Erythroblast (primary cell): ENCODE measurements at places on chromosomes 6 and 20.

DNA sequence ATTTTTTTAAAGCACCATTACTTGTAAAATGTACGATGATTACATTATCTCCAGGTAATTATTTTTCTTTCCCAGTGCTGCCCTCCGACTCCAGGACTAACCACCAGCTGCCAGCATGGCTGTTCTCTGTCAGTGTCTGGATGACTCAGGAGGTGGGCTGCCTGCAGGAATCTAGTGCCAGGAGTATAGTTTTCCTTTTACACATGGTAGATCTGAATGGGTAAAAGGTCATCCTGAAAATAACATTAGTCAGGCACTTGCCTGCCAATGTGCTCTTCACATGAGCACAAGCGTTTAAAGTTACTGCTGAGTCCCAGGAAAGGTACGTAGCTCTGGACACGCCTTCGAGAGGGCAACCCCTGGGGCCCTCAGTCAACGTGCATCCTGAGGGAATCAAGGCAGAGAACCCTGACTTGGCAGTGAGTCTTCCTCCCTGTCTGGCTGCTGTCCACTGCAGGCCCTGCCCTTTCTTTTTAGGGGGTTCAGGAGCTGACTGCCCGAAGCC lies 2.4 kb downstream of the DYNLT1 start:
- no peak for DNase-seq

GRCh38 chr6:108982154-108983113 lies 112.2 kb downstream of the SESN1 start:
- no peak for DNase-seq

GRCh38 chr6:130041594-130041993 lies 23.2 kb downstream of the L3MBTL3 start:
- DNase-seq, result no peak

- DNase-seq, result no peak
Measured at GRCh38 chr20:59575653-59576052, 28.7 kb upstream of the PHACTR3 start.

- no peak for DNase-seq
Measured at GRCh38 chr20:62561182-62561581, 81.1 kb upstream of the SLCO4A1 start.

DNA sequence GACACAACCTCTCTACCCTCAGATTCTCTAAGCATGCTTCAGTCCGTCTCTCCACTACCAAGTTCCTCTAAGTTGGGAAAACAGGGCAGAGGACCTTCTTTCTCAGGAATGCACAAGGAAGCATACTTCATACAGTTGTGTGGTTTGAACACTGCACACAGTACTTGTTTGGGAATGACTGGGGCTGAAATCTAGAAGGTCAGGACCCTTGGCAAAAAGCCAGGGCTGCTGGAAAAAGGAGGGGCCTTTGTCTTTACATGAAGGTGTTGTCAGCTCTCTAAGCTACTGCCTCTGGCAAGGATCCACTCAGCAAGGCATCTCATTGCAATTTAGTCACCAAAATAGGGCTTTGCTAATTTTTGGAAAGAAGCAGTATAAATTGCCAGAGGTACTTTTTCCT lies 20.7 kb upstream of the HEY2 start:
- no peak for DNase-seq

- DNase-seq, result peak; percentile 79
Measured at GRCh38 chr6:15266423-15266996, 20.6 kb downstream of the JARID2 start.

DNA sequence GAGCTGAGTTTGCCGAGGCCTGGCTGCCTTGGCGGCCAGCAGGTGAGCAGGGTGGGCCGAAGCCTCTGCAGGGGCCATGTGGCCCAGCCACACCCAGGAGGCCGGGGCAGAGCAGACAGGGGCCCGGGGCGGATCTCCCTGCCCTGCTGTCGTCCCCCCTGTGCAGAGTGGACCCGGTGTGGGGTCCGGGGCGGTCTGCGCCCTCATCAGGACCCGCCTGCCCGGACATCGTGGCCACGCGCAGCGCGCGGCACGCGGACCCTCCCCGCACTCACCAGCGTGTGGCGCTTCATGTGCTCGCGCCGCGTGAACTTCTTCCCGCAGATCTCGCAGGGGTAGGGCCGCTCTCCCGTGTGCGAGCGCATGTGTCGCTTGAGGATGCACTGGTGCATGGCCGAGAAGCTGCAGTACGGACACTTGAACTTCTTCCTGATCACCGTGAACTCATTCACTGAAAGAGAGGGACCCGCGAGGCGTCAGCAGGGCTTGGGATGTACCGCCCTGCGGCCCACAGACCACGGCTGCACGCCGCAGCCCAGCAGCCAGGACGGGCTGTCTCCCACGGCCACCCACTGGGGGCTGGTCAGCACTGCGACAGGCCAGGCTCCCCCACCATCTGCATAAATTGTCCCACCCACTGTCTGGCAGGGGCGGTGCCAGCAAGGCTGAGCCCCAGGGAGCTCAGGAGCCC lies 13.0 kb downstream of the SLC2A4RG start:
- no peak for DNase-seq

DNA sequence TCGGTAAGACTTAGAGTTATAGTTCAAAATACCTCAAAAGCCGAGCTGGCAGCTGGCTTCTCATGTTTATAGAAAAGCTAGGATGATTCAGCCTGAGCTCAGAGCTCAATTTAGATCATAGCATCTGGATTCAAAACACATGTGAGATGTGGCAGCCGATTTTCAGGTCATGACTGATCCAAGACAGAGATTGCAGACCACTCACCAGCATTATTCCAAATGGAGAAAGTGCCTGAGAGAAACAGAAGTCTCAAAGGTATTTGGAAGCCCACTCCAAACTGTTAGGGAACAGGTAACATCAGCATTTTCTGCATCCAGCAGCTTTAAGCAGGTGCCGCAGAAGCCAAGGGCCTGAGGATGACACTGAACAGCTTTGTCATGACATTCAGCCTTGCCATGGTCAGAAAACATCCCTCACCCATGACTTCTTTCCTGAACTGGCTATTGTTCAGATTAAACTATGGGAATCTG lies 102.2 kb downstream of the BACH2 start:
- DNase-seq, result no peak

- DNase-seq, result peak; percentile 52
Measured at GRCh38 chr6:135181333-135182070, 394 bp downstream of the MYB start.

- DNase-seq, result no peak
Measured at GRCh38 chr6:44842616-44843015, 455.1 kb downstream of the CDC5L start.

- DNase-seq, result no peak
Measured at GRCh38 chr20:6040958-6041807, 12.7 kb downstream of the LRRN4 start.

DNA sequence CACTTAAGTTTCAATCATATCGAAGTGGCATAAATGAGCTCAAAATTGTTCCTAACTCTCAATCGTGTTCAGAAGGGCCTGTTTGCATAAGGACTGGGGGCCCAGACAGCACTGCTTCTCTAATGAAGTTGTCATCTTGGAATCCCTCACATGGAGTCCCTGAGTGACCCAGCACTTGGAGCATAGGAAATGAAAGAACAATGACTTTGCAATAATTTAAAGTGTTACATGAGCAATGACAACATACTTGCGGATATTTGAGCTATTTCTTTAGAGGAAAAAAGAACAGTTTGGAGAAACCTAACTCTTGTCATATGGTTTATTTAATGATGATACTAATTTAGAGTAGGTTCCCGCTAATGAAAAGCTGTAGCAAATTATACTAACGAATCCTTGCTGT lies 239.9 kb downstream of the TSHZ2 start:
- DNase-seq, result no peak

GRCh38 chr6:15987569-15987968 lies 141.3 kb upstream of the MYLIP start:
- DNase-seq, result no peak

- no peak for DNase-seq
Measured at GRCh38 chr20:17956099-17956685, 12.4 kb downstream of the SNX5 start.

DNA sequence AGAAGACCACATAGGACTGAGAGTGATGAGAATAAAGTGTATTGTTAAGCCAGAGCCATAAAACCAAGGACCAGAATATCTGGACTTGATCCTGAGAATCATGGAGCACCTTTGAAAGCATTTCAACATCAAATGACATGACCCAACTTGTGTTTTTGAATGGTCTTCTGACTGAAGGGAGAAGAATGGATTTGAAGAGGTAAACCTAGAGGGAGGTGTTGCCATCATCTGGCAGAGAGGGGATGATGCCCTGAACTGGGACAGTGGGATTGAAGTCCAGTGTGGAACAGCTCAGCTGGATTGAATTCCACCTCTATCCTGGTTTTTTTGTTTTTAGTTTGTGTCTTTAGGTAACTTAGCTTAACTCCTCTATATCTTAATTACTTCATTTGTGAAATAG lies 570.0 kb downstream of the TBC1D32 start:
- no peak for DNase-seq

DNA sequence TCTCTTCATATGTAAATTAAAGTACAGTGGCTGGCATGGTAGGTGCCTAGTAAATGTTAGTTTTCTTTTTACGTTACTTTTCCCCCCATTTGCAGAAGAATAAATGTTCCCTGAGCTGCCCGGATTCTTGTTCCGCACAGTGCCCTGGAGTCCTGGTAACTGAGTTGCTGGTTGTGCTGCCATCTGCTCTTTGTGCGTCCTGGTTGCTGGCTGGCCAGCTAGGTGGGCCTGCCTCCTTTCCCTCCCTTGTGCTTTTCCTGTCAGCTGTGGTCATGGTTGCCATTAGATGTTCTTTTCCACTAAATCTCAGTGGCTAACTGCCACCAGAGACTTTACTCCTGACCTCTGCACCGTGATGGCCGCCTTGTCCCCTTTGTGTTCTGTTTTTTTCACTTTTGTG lies 28.6 kb downstream of the CEP43 start:
- DNase-seq, result no peak

GRCh38 chr6:98358173-98358572 lies 476.2 kb upstream of the POU3F2 start:
- DNase-seq, result no peak

- no peak for DNase-seq
Measured at GRCh38 chr6:63805345-63805744, 169.7 kb downstream of the PHF3 start.

DNA sequence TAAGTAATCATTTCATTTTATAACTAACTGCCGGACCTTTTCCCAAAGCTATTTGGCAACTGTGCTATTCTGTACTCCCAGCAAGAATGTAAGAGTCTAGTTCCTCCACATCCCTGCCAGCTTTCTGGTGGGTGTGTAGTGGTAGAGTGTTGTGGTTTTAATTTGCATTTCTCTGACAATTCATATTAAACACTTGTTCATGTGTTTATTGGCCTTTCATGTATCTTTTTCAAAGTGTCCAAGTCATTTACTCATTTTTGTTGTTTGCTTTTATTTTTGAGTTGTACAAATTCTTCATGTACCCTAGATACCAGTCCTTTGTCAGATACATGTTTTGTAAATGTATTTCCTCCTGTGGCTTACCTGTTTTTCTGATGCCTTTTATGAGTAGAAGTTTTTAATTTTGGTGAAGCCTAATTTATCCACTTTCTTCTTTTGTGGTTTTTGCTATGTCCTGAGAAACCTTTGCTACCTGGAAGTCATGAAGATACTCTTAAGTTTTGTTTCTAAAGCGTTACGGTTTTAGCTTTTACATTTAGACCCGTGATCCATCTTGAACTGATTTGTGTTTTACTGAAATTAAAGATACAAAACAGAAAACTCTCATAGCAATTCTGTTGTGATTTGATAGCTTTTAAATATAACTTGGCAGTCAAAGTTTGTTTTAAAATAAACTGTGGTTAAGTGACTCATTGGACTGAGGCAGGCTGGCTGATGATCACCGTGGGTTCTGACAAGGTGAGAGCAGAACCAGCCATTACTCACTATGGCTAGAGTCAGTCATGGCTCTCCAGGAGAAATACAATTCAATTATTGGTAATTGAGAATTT lies 8.0 kb downstream of the MYLIP start:
- DNase-seq, result no peak

GRCh38 chr20:9441948-9442347 lies 72.4 kb upstream of the LAMP5 start:
- no peak for DNase-seq

DNA sequence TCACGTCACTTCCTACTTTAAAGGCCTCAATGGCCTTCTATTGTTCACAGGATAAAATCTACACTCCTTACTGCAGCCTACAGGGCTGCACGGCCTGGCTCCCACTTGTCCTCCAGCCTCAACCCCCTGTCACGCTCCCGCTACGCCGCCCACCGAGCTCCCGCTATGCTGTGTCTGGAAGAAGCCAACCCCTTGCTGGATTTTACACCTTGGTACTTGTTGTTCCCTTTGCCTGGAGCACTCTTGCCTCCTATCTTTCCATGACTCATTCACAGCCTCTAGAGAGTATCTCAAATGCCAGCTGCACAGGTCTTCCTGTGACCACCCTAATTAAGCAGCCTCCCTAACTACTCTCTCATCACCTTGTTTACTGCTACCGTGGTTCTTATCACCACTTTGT lies 259.9 kb downstream of the PRKN start:
- DNase-seq, result no peak

DNA sequence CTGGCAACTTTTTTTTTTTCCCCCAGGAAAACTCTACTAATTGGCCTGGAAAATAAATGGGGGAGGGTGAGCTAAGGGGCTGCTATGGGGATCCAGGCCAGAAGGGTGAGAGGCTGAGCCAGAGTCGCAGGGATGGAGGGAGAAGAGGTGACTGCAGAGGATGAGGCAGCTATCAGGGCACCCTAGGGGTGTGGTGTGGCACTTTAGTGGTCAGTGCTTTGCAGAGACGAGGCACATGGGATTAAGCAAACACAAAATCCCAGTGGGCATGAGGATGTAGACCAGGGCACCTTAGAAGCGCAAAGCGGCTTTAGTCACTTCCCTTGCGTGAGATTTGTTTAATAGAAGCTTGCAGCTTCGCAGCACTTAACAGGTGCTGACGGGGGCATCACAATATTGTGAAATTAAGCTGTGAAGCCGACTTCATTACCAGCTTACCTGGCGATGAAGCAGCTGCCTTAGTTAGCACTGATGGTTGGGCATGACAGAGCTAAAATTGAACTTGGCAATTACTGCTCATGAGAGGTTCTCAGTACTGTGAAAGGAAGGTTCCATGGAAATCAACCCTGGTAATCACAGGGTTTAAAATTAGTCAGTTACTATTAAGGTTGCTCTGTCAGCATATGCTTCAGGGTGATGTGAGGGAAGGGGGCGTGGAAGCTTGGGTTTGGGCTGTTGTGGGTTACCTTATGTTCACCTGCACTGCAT lies 26.0 kb downstream of the TOX2 start:
- DNase-seq, result no peak

- DNase-seq, result peak; percentile 31
Measured at GRCh38 chr6:34709386-34709785, 12.8 kb upstream of the ILRUN start.

DNA sequence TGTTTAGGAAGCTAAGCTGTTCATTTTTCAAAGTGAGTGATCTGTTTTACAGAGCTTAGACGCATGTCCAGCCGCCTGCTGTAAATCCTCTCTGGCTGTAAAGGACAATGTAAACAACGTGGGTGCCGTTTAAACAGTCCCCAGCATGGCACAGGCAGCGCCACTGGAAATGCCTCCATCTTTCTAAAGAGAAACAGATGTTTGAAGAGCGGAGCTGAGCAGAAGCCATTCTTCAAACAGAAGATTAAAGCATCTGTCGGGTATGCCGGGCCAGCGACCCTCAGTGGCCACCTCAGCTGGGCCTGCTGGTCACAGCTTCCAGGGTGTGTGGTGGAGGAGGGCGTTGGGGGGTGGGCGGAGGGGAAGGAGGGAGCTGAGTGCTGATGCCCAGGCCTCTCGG lies 138.6 kb downstream of the ERMARD start:
- no peak for DNase-seq

- DNase-seq, result no peak
Measured at GRCh38 chr20:50728486-50728980, 2.8 kb upstream of the PARD6B start.

- no peak for DNase-seq
Measured at GRCh38 chr6:89690944-89691324, 52.4 kb upstream of the LYRM2 start.
